Stimulated activated CD8-positive, alpha-beta memory T cell treated with anti-CD3 and anti-CD28 coated beads, Interleukin-15, amount 100 ng/mL, for 24 hours (primary cell): ENCODE measurements at places on chromosomes 6 and 20.

DNA sequence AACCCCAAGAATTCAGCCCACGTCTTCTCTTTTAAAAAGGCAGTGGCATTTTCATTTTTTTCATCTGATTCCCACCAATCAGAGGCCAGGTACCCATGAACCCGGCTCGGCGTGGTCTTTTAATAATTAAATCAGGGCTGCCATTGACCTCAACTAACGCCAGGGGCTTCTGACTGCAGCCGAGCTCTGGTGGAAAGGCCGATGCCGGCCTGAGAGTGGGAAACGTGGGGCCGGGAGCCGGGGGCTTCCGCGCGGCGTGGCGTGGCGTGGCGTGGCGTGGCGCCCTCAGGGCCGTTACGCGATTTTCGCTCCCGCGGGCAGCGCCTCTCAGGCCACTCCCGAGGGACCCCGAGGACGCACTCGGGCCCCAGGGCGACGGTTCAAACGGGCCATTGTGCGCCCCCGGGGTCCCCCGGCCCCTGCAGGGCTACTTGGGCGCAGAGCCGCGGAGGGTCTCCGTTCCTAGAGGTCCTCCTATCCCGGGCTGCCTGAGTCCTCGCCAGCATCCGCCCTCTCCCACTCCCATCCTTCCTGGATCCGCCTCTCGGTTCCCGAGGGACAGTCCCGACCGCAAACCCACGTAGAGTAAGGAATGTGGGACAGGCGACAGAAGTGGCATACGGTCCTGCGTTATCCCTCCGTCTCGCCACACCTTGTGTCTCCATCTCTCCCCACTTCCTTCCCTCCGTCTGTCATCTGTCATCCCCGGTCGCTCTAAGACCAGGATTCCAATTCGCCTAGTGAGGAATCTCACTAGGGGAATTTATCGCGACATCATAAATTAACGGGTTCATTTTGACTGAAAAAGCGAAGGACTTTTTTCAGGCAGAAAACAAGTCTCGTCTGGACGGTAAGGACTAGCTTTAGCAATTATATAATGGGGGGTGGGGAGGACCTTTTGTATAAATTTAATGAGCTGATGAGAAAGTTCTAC is 876 bp upstream of the TBPL1 start:
- peak; percentile 11 for DNase-seq

GRCh38 chr6:40407239-40407638 is 179.9 kb downstream of the LRFN2 start:
- no peak for DNase-seq

DNA sequence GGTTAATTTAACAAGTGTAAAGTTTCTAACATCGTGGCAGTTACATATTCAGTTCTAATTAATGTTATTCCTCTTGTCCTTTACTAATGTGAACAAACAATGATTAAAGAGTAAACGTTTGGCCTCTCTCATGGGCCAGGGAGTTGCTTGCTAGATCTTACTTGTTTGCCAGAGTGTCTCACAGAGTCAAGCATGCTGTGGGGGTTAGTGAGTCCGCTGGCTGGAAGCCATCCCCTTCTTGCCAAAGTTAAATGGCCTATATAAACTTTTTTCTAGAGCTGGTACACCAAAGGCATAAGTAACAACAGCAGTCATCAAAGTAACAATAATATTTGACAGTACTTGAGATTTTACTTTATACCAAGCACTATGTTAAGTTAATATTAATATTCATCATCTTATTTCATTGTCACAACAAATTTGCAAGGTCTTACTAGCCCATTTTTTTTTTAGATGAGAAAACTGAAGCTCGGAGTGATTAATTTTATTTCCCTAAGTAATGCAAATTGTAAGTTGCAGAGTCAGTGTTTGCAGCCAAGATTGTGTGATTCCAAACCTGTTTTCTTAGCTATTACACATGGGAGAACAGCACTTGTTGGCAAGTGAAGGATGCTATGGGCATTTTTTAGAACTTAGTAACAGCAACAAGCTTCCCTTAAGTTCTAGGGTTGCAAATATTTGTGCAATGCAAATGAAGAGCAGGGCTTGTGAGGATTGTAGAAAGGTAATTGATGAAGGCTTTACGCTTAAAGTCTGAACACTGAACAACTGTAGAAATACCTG is 224.5 kb downstream of the RFPL4B start:
- DNase-seq: no peak

DNA sequence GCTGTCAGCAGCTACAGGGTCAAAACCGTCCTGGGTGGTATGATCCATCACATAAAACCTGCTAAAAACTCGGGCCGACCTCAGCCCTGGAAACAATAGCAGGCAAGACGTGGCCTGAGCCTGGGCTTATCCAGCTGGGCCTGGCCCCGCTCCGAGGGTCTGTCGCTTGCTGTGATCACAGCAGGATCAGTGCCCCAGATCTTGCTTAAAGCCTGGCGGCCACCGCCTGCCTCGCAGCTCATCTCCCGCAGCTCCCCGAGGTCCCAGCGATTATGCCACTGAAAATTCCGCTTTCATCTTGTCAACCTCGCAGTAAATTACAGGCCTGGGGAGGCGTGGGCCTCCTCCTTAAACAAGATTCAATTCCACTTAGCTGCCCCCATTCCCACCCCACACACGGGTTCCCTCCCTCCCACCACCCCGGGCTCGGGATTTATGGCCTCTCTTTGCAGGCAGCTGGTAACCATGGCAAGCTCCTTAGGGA is 40.1 kb downstream of the CDH22 start:
- DNase-seq: no peak

DNA sequence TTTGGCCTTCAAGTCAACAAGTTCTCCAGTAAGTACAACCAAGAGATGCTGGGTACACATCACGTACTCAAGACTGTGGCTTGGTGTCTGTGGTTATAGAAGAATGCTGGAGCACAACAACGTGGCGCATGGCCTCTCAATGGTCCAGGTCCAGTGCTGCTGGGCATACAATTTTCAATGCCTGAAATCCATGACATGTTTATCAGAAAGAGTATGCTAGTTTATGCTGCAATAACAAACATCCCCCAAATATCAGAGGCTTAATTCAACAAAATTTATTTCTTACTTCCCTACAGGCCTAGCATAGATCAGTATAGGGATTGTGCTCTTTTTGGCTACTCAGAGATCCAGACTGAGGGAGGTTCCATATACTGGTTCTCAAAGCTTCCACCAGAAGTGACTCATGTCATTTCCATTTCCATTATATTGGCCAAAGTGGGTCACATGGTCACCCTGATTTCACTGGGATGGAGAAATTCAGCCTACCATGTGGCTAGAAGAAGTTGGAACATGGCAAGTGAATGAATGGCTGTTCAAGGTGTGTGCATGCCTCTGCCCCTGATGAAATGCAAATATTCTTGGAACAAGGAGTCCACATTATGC is 33.3 kb upstream of the KIF16B start:
- DNase-seq: no peak

DNA sequence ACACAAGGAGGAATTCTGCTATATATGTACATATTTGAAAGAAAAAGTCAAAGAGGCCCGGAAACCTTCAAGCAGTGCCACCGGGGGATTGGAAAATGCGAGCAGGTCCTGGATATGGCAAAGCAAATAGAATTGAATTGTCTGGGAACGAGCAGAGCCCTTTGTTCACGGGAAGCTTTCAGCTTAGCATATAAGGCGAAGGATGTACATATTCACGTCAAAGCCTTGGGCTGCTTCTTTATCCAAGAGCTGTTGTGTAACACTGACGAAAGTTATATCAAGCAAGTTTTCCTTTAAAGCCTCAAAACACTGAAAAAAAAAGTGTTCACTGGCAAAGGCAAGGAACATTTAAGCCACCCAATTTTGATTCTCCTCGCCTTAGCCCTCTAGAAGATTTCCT is 171.0 kb downstream of the GPX5 start:
- no peak for DNase-seq

- no peak for DNase-seq
These were observed 40.8 kb downstream of the IYD start for GRCh38 chr6:150409576-150410066.
